ENCODE measurements at places on chromosomes 4 and X. TPM values are rescaled to one million over a fixed set of nuclear protein-coding genes. Genes with fewer than 3 reads are reported as not detected.

DNA sequence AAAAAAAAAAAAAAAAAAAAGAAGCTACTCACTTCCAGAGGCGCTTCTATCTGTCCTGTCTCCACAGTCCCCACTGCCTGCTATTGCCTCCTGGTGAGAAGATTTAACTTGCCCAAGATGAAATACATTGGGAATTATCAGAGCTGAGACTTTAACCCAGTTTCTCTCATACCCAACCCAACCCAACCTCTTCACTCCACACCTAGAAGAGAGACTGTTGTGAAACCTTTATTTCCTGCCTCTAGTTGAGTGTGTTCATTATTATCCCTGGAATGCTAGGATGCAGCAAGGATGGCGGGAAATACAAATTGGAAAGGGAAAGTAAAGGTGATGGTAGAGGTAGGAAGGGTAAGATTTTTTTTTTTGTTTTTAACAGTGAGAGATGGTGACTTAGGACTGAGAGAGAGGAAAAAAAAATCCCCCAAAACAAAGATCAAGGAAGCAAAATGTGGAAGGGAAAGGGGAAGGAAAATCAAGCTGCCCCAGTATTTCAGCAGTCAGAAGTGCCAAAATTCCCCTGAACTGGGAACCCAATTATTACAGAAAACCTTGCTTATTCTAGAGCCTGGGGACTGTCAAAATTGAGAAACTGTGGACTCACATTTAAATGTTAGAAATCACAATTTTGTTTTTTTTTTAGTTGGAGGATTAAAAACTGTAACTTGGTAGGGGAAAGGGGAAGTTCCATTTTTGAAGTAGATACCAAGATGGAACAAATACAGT is 253.0 kb downstream of the PTTG2 start:
- H3K4me3 ChIP-seq = no peak overlapping the region
- DNase-seq = no peak
- peaks cover 4% of the 10 kb centered on the region for H3K4me1 ChIP-seq
- no peak overlapping the region for H3K27ac ChIP-seq

GAGE12J gene
- polyA plus RNA-seq = not detected

DNA sequence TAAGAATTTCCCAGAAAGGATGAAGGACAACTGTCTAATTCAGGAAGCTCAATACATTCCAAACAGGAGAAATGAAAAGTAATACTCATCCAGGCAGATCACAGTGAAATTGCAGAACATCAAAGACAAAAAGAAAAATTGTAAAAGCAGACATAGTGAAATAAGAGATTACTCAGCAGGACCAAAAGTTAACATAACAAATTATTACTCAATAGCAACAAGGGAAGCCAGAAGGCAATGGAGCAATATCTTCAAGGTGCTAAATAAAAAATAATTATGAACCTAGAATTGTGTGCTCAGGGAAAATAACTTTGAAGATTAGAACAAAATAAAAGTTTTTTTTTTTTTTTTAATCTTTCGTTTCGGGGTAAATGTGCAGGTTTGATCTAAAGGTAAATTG is 30.5 kb upstream of the ENPP6 start:
- no peaks in the 10 kb centered on the region for H3K4me1 ChIP-seq
- no peak overlapping the region for H3K27ac ChIP-seq

HERC3 gene
- polyA plus RNA-seq = 6.3 TPM

OTUD6A gene
- polyA plus RNA-seq = not detected

GRCh38 chr4:44100456-44100855 is 348.2 kb downstream of the KCTD8 start:
- H3K4me1 ChIP-seq = no peaks in the 10 kb centered on the region
- H3K27ac ChIP-seq = no peak overlapping the region
- no peak for DNase-seq
- no peaks in the 10 kb centered on the region for H3K27me3 ChIP-seq
- H3K36me3 ChIP-seq = no peaks in the 10 kb centered on the region

- peaks cover 2% of the 10 kb centered on the region for H3K27me3 ChIP-seq
- no peaks in the 10 kb centered on the region for H3K4me1 ChIP-seq
- no peaks in the 10 kb centered on the region for H3K36me3 ChIP-seq
- DNase-seq = no peak
- H3K27ac ChIP-seq = no peak overlapping the region
Observed at GRCh38 chrX:24985120-24985519, 30.6 kb downstream of the ARX start.

DNA sequence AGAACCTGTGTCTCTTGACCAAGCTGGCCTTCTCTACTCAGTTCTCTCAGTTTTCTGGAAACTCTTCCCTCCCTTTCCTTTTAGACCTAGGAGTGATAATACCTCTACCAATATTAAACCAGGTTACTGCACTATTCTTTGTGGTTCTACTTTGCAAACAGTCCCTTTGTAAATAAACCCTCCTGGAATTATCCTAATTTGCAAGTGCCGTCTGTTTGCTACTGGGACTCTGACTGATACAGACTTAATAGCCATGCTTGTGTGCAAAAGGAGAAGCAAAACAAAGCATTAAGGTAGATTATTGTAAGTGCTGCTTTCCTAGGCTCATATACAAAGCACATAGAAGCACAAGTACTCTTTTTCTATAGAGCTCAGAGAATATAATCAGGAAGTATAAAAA is 507.0 kb downstream of the INPP4B start:
- DNase-seq = no peak
- no peaks in the 10 kb centered on the region for H3K27me3 ChIP-seq
- no peaks in the 10 kb centered on the region for H3K36me3 ChIP-seq
- H3K27ac ChIP-seq = no peak overlapping the region
- no peak overlapping the region for H3K4me3 ChIP-seq

- H3K4me3 ChIP-seq = no peak overlapping the region
- no peak for DNase-seq
- no peaks in the 10 kb centered on the region for H3K4me1 ChIP-seq
- H3K27ac ChIP-seq = no peak overlapping the region
Observed at GRCh38 chrX:51456814-51457213, 39.6 kb downstream of the NUDT11 start.

EXOC1L gene
- not detected for polyA plus RNA-seq

GRCh38 chrX:3598709-3599108 is 114.7 kb downstream of the PRKX start:
- no peak overlapping the region for H3K4me3 ChIP-seq
- H3K27ac ChIP-seq = no peak overlapping the region
- no peaks in the 10 kb centered on the region for H3K27me3 ChIP-seq

FAM47E gene
- polyA plus RNA-seq = 15.0 TPM

- no peak overlapping the region for H3K27ac ChIP-seq
- H3K4me1 ChIP-seq = peaks cover 2% of the 10 kb centered on the region
- H3K36me3 ChIP-seq = no peaks in the 10 kb centered on the region
- no peaks in the 10 kb centered on the region for H3K27me3 ChIP-seq
- H3K4me3 ChIP-seq = no peak overlapping the region
- DNase-seq = peak; percentile 64
Observed at GRCh38 chr4:81724925-81725329, 253.2 kb upstream of the RASGEF1B start.

ADAM29 gene
- not detected for polyA plus RNA-seq

GRCh38 chrX:46319750-46320149 is 225.5 kb downstream of the ZNF674 start:
- no peaks in the 10 kb centered on the region for H3K27me3 ChIP-seq
- H3K36me3 ChIP-seq = no peaks in the 10 kb centered on the region
- no peak overlapping the region for H3K27ac ChIP-seq
- no peak for DNase-seq
- H3K4me1 ChIP-seq = no peaks in the 10 kb centered on the region

- no peak overlapping the region for H3K4me3 ChIP-seq
- H3K27me3 ChIP-seq = no peaks in the 10 kb centered on the region
- DNase-seq = no peak
- H3K4me1 ChIP-seq = no peaks in the 10 kb centered on the region
- no peak overlapping the region for H3K27ac ChIP-seq
Observed at GRCh38 chr4:68388347-68388865, 38.5 kb upstream of the YTHDC1 start.

GRCh38 chrX:24542756-24543155 is 77.7 kb downstream of the PDK3 start:
- no peaks in the 10 kb centered on the region for H3K4me1 ChIP-seq
- no peak overlapping the region for H3K4me3 ChIP-seq
- H3K36me3 ChIP-seq = no peaks in the 10 kb centered on the region
- no peaks in the 10 kb centered on the region for H3K27me3 ChIP-seq

DNA sequence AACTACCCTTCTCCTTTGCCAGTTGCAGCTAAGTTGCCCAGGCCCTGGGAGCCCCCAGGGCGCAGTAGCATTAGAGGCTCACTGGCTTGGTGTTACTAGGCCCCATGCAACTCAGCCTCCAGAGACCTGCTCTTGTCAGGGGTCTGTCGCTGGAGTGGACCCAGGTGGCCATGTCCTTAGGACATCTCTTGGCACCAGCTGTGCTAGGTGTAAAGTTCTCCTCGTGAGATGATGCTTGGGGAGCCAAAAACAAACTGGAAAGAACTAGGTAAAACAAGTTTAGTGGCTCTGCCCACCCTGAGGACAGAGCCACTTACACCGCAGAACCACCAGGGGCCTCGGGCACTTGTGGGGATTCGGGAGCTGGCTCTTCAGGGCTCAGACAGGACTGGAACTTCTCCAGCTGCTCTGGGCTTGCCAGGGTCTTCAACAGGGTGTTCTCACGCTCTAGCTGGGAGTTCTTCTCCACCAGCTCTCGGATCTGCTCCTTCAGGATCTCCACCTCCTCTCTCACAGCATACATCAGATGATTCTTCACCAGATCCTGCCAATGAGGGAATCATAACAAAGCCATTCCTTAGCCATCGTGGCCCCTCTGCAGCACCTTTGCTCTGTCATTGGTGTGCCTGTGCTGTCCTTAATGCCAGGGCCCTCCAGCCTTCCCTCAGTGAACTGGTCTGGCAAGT is 61.2 kb downstream of the TSC22D3 start:
- H3K27me3 ChIP-seq = peaks cover 2% of the 10 kb centered on the region
- H3K27ac ChIP-seq = peak overlapping the region; percentile 88
- H3K4me3 ChIP-seq = no peak overlapping the region
- DNase-seq = peak; percentile 24

MAPK10 gene
- polyA plus RNA-seq = 27.6 TPM

NBDY gene
- 88.7 TPM for polyA plus RNA-seq

GRCh38 chr4:27194599-27195176 is 334.0 kb downstream of the STIM2 start:
- DNase-seq = no peak
- H3K27ac ChIP-seq = no peak overlapping the region
- H3K36me3 ChIP-seq = no peaks in the 10 kb centered on the region
- no peaks in the 10 kb centered on the region for H3K4me1 ChIP-seq

DNA sequence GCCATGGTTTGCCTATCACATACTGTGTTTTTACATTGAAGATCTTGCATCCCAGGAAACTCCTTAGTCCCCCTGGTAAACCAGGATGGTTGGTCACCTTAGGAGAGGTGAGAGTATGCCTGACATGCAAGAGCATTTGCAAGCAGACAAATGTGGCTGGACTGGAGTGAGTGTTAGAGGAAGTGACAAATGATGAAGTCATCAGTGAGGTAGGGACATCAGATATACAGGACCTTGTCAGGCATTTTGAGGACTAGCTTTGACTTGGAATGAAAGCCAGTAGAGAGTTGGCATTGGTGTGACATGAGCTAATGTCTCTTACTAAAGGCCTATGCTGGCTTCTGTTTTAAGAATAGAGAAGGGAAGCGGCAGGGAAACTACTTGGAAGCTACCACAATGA is 124.9 kb downstream of the FRMPD4 start:
- H3K36me3 ChIP-seq = no peaks in the 10 kb centered on the region
- H3K27ac ChIP-seq = no peak overlapping the region
- H3K4me3 ChIP-seq = no peak overlapping the region
- no peak for DNase-seq
- no peaks in the 10 kb centered on the region for H3K4me1 ChIP-seq

- H3K27me3 ChIP-seq = no peaks in the 10 kb centered on the region
- H3K4me1 ChIP-seq = no peaks in the 10 kb centered on the region
- H3K36me3 ChIP-seq = no peaks in the 10 kb centered on the region
Observed at GRCh38 chrX:110852180-110852579, 56.6 kb upstream of the CHRDL1 start.

GRCh38 chrX:2514131-2514530 is 13.4 kb upstream of the DHRSX start:
- no peak overlapping the region for H3K27ac ChIP-seq
- DNase-seq = no peak
- H3K4me3 ChIP-seq = no peak overlapping the region
- H3K36me3 ChIP-seq = no peaks in the 10 kb centered on the region
- no peaks in the 10 kb centered on the region for H3K4me1 ChIP-seq

- DNase-seq = no peak
- H3K4me3 ChIP-seq = no peak overlapping the region
- no peaks in the 10 kb centered on the region for H3K27me3 ChIP-seq
- peaks cover 4% of the 10 kb centered on the region for H3K4me1 ChIP-seq
- H3K36me3 ChIP-seq = no peaks in the 10 kb centered on the region
Observed at GRCh38 chr4:151165205-151166000, 66.0 kb downstream of the RPS3A start.

F9 gene
- polyA plus RNA-seq = not detected

DNA sequence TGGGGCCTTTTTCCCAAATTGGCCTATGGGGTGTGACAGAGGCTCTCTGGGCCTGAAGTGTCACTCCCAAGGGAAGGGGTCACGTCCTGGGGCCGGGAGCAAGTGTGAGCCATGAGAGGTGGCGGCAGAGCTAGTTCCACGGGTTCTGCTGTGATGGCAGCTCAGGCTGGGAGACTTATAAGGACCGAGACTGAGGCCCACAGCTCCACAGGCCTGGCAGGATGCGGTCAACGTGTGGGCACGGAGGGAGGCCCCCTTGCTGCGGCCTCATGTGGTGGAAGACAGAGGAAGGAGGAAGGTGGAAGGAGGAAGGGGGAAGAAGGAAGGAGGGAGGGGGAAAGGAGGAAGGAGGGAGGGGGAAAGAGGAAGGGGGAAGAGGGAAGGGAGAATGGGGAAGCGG is 7.2 kb upstream of the CPLX1 start:
- no peaks in the 10 kb centered on the region for H3K4me1 ChIP-seq
- no peak overlapping the region for H3K4me3 ChIP-seq
- H3K36me3 ChIP-seq = no peaks in the 10 kb centered on the region
- no peaks in the 10 kb centered on the region for H3K27me3 ChIP-seq

DNA sequence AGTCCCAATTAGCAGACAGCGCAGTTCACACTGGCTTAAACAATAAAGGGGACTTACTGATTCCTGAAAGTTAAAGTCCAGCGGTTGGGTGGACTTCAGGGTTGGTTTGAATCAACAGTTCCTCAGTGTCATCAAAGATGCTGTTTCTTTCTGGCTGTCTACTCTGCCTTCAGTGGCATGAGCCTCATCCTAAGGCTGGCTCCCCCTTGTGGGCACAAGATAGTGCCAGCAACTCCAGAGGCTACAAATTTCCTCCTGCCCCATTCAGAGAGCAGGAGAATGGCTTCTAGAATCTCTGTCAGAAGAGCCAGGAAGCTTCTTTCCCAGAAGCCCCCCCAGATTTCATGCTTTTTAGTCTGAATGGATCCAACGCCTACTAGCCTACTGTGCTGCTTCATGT is 82.4 kb upstream of the MTM1 start:
- H3K4me1 ChIP-seq = no peaks in the 10 kb centered on the region

GABRA4 gene
- polyA plus RNA-seq = 0.17 TPM

GRCh38 chr4:40264497-40264896 is 67.7 kb downstream of the RHOH start:
- H3K27me3 ChIP-seq = no peaks in the 10 kb centered on the region
- no peaks in the 10 kb centered on the region for H3K36me3 ChIP-seq
- no peak overlapping the region for H3K27ac ChIP-seq
- H3K4me3 ChIP-seq = no peak overlapping the region
- no peaks in the 10 kb centered on the region for H3K4me1 ChIP-seq

Data from kidney (tissue), 22 donors.